Neural progenitor cell (in vitro differentiated cells): ENCODE measurements at places on chromosomes 3 and 15. TPM values are rescaled to one million over a fixed set of nuclear protein-coding genes. Genes with fewer than 3 reads are reported as not detected.

DNA sequence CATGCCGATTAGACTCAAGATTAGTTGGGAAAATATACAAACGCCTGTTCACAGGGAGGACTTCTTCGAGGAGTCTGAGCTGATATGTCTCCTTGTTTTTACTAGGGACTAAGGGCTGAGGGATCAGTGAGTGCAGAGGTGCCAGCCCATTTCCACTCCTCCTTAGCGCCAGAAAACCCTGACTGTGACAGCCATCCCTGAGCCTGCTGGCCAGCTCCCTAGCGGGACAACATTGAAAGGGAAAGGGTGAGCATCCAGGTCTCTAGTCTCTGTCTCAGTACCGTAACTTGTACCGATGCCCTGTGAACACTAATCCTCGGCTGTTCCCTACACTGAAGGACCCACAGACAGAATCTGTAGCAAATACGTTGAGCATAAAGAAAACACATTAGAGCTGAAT, 243.4 kb downstream of the WNT5A start:
- peak; percentile 28 for DNase-seq

DNA sequence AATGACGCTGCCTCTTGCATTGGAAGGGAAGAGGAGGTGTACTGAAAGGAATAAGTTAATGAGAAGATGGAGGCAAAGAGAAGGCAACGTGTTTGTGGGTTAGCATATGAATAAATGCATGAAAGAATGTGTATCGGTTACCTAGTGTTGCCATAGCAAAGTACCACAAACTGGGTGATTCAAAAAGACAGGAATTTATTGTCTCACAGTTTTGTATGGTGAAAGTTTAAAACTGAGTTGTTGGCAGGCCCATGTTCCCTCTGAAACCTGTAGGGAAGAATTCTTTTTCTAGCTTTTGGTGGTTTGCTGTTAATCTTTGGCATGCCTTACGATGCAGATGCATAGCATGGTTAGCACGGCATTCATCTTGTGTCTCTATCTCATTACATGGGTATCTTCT, 729.9 kb downstream of the MECOM start:
- no peak for DNase-seq

GRCh38 chr3:134929976-134930375, 134.9 kb downstream of the EPHB1 start:
- DNase-seq = no peak

- DNase-seq = no peak
Observed at GRCh38 chr3:38576526-38577370, 72.7 kb downstream of the SCN5A start.

DNA sequence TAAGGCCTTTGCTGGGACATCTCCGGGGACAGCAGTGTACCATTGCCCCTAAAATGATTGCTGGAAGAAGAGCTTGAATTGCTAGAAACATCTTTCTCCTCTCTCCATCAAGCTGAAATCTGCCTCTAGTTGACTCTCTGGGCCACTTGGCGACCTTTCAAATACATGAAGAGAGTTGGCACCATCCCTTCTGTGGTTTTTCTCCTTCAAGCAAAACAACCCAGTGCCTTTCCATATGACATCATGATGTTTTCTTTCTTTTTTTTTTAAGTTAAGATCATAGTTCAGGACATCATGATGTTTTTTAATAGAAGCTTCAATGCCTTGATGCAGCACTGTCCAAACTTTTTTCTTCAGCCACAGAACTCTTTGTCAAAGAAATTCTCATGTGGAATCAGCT, 144.0 kb upstream of the PTPRG start:
- no peak for DNase-seq

GRCh38 chr15:69782809-69783208, 314.9 kb downstream of the TLE3 start:
- DNase-seq = no peak

DNA sequence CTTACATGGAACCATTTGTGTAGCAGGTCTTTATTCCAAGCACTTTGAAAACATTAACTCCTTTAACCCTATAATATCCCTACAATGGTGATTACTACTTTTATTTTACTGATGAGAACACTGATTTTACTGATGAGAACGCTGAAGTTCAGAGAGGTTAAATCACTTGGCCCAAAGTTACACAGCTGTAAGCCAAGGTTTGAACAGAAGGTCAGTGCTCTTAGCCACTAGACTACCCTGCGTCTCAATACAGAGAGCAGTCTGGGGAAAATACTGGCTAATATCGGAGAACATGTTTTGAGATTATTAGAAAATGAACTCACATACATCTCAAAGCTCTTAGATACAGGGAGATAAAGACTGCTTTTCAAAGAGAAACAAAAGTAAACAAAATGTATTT, 827.2 kb downstream of the FHIT start:
- DNase-seq = no peak

DNA sequence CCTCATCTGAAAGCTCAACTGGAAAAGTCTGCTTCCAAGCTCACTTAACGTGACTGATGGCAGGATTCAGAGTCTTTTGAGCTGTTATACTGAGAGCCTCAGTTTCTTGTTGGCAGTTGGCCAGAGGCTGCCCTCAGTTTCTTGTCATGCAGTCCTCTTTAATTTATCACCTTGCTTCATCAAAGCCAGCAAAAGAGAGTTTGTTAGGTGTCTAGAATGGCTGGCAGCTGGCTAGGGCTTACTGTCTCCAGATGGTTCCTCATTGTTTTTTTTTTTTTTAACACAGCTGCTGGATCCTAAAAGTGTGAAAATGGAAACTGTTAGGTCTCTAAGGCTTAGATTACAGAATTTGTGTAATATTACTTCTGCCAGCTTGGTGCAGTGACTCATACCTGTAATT, 310.6 kb downstream of the PDCD6IP start:
- no peak for DNase-seq

DNA sequence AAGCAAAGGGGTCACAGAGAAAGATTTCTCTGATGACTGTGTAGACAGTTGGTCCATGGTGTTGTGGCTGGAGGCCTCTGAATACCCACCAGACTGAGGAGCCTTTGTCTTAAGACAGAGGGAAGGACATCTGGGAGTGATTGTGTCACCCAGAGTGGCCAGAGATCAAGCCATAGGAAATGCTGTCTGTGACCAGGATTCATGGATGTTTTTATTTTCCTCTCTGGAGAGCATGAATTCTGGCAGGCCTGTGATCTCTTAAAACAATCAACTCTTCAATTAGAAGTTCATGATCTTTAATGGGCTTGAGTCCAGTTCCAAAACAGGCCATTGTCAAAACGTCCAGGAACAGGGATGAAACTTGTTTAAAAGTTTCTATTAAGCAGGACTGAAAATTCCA, 198.9 kb upstream of the CTDSPL start:
- DNase-seq = no peak

GRCh38 chr3:65978116-65978515, 60.6 kb downstream of the MAGI1 start:
- DNase-seq = no peak

GRCh38 chr3:11774296-11774877, 72.3 kb downstream of the TAMM41 start:
- peak; percentile 79 for DNase-seq

DNA sequence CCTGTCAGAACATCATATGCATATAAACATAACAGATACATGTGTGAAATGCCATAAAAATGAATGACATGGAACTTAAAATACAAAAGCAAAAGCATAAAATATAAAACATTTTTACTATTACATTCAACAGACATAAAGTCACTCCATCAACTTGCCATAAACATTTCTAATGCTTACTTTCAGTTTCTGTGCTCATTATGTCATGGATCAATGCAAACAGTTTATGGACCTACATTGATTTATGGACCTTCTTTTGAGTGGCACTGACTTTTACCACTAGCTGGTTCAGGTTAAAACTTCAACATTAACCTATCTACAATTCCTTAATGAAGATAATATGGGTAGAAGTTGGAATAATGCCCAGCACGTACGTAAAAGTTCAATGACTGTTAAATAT, 577.4 kb upstream of the LMCD1 start:
- DNase-seq = no peak

DNA sequence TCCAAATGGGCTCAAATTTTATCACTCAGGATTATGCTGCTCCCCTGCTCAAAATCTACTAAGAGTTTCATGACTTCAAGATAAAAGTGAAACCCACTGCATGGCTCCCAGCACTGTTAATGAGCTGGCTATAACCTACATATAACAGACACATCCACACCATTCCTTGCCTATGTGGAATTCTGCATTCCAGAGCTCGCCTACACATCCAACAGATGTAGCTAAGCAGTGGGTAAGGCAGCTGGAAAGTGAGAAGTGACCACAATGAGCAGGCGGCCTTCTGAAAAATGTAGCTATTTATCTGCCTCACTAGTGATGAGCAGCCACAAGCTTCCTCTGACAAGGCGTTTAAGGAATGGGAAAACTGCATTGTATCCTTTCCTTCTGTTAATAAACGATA, 92.0 kb upstream of the TRIM42 start:
- DNase-seq = no peak

DNA sequence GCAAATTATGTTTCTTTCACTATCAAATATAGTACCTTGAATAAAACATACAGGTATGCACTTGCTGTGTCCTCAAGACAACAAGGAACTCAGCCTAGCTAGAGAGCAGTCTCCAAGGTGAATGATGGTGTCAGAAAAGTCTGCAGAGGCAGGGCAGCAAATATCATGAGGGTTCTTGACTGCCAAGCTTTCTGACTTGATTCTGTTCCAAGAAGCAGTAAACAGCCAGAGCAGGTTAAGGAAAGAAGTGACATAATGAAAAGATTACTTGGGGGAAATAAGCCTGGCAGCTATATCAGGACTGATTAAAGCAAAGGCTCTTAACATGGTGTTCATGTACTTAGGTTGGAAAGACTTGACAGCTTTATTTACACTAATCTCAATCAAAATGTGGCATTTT, 192.2 kb upstream of the GADL1 start:
- DNase-seq = no peak

GRCh38 chr3:88113311-88114162, 36.2 kb upstream of the C3orf38 start:
- DNase-seq = peak; percentile 77

- no peak for DNase-seq
Observed at GRCh38 chr3:64651303-64651702, 36.5 kb downstream of the ADAMTS9 start.

GRCh38 chr15:97730315-97730714, 230.2 kb upstream of the ARRDC4 start:
- no peak for DNase-seq

DNA sequence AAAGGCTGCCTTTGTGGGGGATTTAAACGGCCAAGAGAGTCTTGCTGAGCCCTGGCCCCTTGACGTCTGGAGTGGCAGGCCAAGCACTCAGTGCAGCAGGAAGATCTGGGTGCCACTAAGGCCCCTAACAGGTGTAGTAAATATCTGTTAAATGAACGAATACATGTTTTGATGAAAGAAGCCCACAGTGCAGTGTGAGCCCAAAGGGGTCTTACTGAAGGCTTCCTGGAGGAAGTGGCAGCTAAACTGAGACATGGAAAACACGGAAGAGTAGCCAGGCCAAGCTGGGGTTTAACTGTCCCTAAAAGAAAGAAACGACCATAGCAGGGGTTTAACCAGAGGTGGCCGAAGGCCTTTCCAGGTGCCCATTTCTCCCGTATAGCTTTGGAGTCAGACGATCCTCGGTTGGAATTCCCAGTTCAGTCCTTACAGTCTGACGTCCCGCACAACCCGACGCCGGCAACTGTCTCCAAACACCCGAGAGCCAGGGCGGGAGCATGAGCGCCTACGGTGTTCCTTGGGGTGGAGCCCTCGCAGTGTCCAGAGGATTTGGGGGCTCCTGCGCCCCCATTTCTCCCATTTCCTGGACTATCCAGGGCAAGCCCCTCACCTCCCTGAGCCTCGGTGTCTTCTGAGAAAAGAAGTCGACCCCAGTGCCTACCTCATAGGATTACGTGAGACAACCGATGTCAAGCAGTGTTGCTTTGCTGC, 910 bp upstream of the ABHD6 start:
- DNase-seq = peak; percentile 62

DNA sequence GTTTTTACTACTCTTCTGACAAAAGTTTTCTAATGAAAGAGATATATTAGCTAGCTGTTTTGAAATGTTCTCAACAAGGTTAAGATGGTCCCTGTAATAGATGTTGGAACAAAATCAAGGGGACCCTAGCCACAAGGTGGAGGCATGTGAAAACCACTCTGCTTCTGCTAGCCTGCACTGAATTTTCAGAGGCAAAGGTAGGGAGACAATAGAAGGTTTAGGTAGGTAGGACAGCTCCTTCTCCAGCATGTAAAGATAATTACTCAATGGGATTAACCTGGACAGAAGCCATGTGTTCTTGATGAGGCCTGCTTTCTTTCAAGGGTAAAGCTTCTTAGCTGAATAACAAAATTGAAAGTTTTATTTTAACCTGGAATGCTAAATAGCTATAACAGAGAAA, 333.5 kb downstream of the LSAMP start:
- DNase-seq = no peak

DNA sequence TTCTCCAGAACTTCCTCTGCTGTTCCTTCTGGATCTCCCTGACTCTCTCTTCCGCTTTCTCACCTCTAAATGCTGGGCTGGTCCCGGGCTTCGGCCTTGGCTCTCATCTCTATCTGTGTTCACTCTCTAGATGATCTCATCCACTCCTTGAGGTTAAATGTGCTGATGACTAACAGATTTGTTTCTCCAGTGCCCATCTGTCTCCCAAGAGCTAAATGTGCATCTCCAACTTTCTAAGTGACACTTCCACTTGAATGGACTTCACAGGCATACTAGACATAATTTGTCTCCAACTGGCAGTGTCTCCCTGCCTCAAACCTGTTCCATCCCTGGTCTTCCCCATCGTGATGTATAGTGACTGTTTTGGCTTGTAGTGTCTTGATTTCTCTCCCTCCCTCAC, 95.3 kb downstream of the ITPR1 start:
- DNase-seq = no peak

The AP3B2 gene
- 0.97 and 1.7 TPM in 2 replicates for total RNA-seq

The PHLDB2 gene
- total RNA-seq = 12.8 and 15.9 TPM in 2 replicates

The MAP1A gene
- 4.0 and 8.2 TPM in 2 replicates for total RNA-seq

The GOLGA8S gene
- total RNA-seq = not detected in 2 replicates

The TNNC1 gene
- total RNA-seq = 0.67 and 5.8 TPM in 2 replicates

The FES gene
- total RNA-seq = 11.7 and 14.1 TPM in 2 replicates

The SLC9C1 gene
- total RNA-seq = 0.31 and 1.3 TPM in 2 replicates

The IGF2BP2 gene
- total RNA-seq = 147 and 152 TPM in 2 replicates

The PML gene
- total RNA-seq = 15.3 and 18.0 TPM in 2 replicates

The UPK1B gene
- total RNA-seq = 0.65 TPM in 1 of 2 replicates, not detected in the other

The PP2D1 gene
- not detected in 2 replicates for total RNA-seq

The VWA5B2 gene
- total RNA-seq = not detected in 2 replicates

The HYKK gene
- total RNA-seq = 2.0 and 10.2 TPM in 2 replicates
